CD4-positive, alpha-beta T cell treated with Interleukin-17A for 4 hours (primary cell): ENCODE measurements at places on chromosomes 12 and 14.

GRCh38 chr14:60862283-60862682 lies 118.6 kb downstream of the TRMT5 start:
- DNase-seq = no peak

GRCh38 chr12:15044471-15044870 lies 71.6 kb downstream of the PDE6H start:
- no peak for DNase-seq

DNA sequence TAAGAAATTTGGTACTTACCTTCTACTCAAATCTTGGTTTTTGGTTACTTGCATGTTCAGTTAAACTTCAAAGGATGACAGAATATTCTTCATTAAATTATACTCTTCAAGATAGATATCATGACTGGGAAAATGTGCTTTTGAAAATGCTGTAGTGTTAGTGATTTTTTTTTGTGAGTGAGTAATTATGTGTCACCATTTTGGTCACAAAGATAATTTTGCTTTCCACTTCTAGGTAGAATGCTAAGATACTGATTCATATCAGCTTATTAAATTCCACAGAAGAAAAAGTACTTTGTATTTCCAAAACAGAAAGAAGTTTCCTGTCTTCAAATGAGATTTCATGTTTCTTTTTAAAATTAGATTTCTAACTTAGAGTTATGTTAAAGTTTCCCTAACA lies 61.2 kb downstream of the ATXN7L3B start:
- DNase-seq = no peak

GRCh38 chr14:55136241-55136640 lies 7.2 kb downstream of the LGALS3 start:
- DNase-seq = no peak

DNA sequence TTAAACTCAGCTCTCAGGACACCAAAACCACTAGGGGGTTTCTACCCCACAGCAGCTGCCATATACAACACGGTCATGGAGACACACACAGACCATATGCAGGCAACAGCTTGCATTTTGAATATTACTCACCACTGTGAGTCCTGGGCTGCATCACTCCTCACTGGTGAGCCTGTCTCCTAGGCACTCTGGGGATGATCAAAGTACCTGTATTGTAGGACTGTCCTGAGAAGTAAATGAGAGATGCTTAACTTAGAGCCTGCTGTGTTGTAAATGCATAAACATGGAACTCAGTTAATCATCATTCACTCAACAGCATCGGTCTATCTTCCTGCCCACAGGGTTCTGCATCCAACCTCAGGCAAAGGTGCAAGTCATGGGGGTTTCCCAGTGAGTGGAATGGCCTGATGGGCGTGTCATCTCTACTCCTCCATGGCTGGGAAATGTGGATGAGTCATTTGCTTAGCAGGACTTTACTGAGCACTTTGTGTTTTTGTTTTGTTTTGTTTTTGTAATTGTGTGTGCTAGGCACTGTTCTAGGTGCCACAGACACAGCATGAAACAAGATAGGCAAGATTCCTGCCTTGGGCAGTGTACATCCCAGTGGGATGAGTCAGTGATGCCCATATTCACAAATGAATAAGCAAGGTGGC lies 1141.2 kb upstream of the TMEM132C start:
- no peak for DNase-seq

DNA sequence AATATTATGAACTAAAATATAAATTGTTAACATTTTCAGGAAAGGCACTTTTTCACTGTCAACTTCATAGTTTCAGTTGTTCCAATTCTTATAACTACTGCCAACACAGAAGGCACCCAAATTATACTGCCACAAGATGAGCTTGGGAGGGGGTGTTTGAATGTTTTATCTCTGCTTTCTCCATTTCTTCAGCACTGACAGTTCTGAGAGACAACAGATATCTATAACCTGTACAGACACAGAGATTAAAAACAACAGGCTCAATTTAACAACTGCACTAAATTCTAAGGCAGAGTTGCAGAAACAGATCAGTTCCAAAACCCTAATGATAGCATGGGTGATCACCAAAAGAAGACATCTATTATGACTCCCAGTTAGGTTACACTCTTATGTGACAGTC lies 12.8 kb downstream of the SCAF11 start:
- no peak for DNase-seq

- no peak for DNase-seq
These were observed 115.0 kb downstream of the TPH2 start for GRCh38 chr12:72053604-72054003.

DNA sequence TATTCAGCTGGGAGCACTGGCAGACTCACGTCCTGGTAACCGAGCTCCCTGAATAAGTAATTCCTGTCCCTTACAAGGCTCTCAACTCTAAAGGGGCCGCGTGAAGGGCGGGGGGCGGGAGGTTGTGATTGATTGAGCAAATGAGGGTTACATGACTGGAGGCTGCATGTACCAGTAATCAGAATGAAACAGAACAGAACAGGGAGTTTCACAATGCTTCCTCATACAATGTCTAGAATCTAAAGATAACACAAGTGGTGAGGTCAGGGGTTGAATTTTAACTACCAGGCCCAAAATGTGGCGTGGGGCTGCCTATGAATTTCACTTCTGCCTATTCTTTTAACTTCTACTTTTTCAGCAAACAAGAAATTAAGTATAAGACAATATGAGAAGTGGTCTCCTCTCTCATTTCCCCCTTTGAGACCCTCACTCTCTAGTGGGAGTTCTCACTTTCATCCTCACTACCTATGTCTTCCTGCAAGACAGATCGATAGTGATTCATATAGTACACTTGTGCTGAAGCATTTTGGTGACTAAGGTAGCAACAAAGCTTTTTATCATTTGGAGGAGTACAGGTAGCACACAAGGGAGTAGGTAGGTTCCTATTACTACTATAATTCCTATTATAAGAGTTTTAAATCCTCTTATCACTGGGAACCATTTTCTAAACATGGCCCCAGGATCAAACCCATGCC lies 239.8 kb downstream of the KTN1 start:
- no peak for DNase-seq

DNA sequence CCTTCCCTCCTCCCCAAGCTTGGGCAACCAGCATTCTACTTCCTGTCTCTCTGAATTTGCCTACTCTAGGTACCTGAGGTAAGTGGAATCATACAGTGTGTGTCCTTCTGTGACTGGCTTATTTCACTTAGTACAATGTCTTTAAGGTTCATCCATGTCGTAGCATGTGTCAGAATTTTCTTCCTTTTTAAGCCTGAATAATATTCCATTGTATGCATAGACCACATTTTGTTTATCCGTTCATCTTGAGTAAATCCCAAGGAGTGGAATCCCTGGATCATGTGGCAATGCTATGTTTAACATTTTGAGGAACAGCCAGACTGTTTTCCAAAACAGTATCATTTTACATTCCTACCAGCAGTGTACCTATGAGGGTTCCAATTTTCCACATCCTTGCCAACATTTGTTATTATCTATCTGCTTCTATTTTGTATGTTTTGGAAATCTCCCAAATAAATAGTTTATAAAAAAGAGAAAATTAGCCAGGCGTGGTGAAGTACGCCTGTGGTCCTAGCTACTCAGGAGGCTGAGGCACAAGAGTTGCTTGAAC lies 12.4 kb downstream of the HSP90AA1 start:
- DNase-seq = no peak

GRCh38 chr14:67457782-67458181 lies 30.7 kb downstream of the TMEM229B start:
- DNase-seq = no peak

DNA sequence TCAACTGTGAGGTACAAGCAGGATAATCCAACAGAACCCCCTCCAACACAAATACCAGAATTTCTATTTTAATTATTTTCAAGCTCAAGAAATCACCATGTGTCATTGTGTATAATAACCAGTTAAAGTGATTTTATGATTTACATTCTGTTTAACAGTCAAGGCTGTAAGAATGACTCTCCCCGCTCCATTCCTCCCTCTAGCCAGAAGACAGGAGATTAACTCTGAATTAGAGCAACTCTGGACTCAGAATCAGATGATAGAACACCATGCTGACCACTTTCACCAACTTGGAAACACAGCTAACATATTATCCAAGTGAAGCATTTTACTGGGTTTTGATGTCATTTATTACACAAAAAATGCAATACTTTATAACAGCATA lies 71.9 kb downstream of the ATP2B1 start:
- no peak for DNase-seq

DNA sequence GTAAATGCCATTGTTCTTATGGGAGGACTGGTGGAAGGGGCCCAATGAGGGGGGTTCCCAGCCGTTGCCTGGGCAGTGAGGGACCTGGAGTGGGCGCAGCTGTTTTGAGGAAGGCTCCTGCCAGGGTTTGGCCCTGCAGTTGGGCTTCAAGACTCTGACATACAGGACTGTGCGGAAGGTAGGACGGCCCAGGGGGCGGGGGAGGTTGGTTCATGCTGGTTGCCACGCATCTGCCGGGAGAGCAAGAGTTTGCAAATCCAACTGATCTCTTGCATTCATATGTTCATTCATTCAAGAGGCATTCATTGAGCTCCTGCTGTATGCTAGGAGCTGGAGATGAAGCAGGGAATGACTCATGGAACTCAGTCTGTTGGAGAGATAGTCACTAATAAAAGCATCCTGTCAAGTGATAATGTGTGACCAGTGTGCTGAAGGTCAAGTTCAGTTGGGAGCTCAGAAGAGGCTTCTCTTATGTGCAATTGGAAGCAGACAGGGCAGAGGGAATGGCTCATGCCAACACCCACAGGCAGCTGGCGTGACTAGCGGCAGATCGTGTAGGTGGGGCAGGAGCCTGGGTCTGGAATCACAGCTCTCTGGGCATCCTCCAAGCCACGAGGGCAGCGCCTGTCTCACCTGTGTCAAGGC lies 7.8 kb downstream of the SH2B3 start:
- DNase-seq = no peak

- no peak for DNase-seq
These were observed 288.6 kb downstream of the PDZRN4 start for GRCh38 chr12:41476499-41477439.

DNA sequence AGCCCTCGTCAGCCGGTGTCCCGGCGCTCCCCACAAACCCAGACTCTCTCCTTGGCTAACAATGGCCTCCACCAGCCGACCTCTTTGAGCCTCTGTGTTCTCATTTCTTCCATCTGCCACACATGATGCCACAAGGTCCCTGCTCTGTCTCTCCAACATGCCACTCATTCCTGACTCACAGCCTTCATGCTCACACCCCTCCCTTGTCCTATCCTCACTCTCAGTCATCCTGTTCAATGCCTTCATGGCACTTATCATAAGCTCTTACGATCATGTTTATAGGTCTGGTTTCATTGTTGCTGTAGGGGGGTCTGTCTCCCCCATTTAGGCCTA lies 9.6 kb upstream of the SERPINA11 start:
- no peak for DNase-seq

GRCh38 chr14:89349171-89350008 lies 67.6 kb downstream of the FOXN3 start:
- DNase-seq = no peak

- no peak for DNase-seq
These were observed 510 bp upstream of the TTC8 start for GRCh38 chr14:88823968-88824313.

- DNase-seq = no peak
These were observed 28.2 kb downstream of the EEA1 start for GRCh38 chr12:92900941-92901340.

DNA sequence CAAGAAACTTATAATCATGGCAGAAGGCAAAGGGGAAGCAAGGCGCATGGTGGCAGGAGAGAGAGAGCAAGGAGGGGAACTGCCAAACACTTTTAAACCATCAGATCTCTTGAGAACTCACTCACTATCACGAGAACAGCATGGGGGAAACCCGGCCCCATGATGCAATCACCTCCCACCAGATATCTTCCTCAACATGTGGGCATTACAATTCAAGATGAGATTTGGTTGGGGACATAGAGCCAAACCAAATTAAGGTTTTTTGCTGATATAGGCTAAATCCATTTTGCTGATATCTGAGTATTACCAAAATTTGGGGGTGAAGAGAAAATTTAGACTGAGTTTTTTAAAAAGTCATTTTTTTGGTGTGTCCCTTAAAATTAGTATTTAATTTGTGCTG lies 54.9 kb upstream of the TMX1 start:
- no peak for DNase-seq

GRCh38 chr12:16573398-16574077 lies 32.4 kb downstream of the LMO3 start:
- DNase-seq = no peak

- DNase-seq = no peak
These were observed 56.0 kb downstream of the MDGA2 start for GRCh38 chr14:47619392-47619791.

DNA sequence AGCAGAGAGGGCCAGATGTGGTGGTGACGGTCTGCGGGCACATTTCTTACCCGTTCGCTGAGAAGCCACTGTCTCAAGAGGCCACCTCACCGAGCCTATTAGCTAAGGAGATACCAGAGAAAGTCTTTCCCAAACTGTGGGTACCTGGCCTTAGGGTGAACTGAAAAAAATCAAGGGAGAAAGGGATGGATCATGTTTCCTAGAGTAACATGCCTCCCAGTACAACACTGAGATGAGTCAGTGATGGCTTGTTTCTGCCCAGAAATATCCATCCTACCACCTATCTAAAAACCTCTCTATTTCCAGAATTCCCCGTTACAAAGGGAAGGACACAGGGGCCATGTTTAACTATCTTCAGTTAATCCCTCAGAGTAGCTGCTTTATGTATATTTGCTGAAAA lies 83.7 kb downstream of the LMNTD1 start:
- no peak for DNase-seq

DNA sequence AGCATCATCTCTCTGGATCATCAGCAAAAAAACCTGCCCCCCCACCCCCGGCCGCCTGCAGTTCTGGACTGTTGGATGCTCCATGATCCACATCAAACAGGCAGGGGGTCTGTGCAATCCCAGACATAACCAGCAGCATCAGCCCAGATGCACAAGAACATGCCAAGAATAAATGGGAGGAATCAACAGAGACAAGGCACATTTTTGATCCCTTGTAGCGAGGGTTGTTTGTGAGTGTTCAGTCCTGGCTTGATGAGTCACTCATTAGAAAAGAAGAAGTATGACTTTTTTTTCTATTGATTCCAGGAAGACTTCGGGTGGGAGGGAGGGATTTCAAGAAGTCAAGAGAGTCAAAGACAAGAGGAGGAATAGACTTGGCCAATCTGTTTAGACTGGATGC lies 244.2 kb downstream of the KSR2 start:
- DNase-seq = no peak

DNA sequence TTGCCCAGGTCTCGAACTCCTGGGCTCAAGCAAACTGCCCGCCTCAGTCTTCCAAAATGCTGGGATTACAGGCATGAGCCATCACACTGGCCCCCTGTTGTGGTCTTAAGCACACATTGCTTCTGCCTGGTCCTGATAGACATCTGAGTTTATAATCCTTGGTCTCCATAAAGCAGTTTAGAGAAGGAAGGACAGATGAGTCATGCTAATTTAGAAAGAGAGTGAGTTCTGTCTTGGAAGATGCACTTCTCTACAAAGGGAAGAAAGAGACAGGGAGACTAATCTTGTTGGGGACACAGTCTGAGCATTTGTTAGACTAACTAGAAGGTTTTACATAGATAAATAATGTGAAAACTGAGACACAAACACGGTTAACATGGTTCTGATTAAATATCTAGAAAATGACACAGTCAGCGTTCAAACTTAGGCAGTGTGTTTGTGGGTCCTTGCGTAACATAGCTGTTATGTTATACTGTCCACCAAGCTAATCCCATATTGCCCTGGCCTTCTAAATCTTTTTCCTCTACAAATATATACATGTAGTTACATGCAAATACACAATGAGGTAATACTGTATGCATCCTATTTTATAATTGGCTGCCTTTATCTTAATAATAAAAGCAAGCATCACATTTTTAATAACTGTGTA lies 31.0 kb downstream of the SAMD4A start:
- DNase-seq = no peak
